ENCODE measurements at places on chromosomes 1 and 21.

DNA sequence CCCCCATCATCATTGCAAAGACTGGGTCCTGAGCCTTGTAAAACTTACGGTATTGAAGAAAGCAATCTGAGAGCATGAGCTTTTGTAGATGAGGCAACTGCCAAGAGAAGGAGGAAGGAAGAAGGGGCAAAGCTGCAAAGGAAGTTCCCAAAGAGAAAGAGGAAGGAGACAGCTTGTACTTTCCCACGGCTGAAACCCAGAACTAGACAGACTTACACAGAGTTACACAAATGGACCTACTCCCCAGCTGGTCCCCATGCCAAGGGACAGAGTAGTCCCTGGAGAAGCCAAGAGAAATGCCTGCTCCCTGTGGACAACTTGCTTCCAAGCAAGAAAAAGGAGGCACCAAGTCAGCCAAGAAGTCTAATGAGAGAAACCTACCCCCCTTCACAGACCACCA is 22.6 kb downstream of the SLC5A9 start:
- DNase-seq: no peak

DNA sequence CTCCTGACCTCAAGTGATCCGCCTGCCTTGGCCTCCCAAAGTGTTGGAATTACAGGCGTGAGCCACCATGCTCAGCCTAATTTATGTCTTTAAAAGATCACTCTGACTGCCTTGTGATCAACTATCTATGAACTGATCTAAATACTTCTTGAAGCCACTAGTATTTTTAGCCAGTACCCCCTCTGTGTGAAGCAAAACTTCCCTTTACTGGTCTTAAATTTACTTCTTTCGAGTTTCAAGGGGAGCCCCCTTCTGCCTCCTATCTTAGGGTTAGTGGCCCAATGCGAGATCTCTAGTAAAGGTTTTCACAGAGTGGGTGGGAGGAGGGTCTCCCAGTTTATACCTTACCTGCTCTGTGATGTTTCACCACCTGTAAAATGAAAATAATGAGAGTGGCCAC is 66.1 kb upstream of the RPL11 start:
- no peak for DNase-seq

- DNase-seq: no peak
These were observed 27.2 kb downstream of the PSMG1 start for GRCh38 chr21:39156024-39156423.

GRCh38 chr1:160629286-160630210 is 17.3 kb downstream of the SLAMF1 start:
- no peak for DNase-seq

DNA sequence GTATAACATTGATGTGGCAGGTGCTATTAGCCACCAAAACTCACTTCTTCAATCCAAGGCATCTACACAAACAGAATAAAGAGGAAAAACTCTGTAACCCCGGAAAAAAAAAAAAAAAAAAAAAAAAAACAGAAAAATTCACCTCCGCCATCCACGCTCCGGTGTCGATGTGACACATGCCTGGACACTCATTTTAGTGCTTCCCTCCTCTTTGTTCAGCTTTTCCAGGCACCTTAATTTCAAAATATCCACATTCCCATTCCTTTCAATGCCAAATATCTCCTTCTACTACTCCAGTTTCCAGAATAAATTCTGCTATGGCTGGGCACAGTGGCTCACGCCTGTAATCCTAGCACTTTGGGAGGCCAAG is 5.8 kb upstream of the RERE start:
- DNase-seq: no peak

Measured in NCI-H1436 treated with DMSO at 0.1 percent for 48 hours (cell line).